ENCODE measurements at places on chromosomes 16 and 17.
A peak's percentile ranks its signal among the peaks of the same experiment; 100 is the strongest.

- peak; percentile 69 for DNase-seq
These were observed 24.8 kb downstream of the MYO18A start for GRCh38 chr17:29155227-29155965.

- no peak for DNase-seq
These were observed 8.0 kb downstream of the CISD3 start for GRCh38 chr17:38738007-38738662.

- DNase-seq = no peak
These were observed 23.8 kb downstream of the SLC12A3 start for GRCh38 chr16:56888806-56889205.

- no peak for DNase-seq
These were observed at the start of gene OTOA for GRCh38 chr16:21663889-21664647. Gene OTOA (plus strand): TSS chr16:21663968. CDS start chr16:21678515, 14,547 bp downstream.

GRCh38 chr16:1706386-1707192 is 594 bp downstream of the MAPK8IP3 start:
- peak; percentile 54 for DNase-seq

GRCh38 chr17:45171338-45172231 is 9.9 kb downstream of the HEXIM2 start:
- DNase-seq = no peak

GRCh38 chr17:60155427-60155814 is 5.6 kb downstream of the CA4 start:
- no peak for DNase-seq

DNA sequence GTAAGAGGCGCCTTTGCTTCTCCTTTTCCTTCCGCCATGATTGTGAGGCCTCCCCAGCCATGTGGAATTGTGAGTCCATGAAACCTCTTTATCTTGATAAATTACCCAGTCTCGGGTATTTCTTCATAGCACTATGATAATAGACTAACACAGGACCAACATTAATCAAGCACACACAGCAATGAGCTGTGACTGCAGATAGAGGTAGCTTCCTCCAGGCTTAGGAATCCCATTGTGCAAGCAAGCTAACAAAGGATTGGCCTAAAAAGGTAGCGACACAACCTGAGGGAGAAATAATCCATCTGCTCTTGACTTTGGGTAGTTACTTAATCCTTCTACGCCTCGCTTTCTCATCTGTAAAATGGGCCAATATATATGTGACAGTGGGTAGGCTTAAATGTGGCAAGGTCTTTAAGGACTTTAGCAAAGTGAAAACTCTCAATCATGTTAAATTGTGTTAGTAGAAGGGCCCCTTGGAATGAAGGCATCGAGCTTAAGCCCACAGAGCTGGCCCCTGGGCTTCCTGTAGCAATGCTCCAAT is 393.6 kb downstream of the SOX9 start:
- no peak for DNase-seq

- peak; percentile 68 for DNase-seq
These were observed 652 bp upstream of the SLC25A19 start for GRCh38 chr17:75289832-75290337.

DNA sequence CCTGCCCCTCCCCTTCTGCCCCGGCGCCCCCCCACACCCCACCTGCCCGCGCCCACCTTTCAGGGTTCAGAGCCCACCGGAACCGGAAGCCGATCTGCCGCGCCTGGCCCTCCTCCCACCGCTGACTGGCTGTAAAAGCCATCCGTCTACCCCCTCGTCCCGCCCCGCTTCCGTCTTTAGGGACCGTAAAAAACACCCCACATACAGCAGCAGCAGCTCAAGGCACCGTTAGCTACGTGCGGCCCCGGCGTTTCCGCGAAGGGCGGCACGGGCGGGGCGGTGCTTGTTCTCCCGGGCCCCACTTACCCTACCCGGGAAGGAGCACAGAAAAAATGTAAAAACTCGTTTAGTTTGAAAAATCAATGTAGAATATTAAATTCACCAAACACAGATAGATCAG is at the start of gene MRPL28:
MRPL28 (minus strand) TSS at position 96 of the 400 bp plus-strand sequence. CDS start 320 bp downstream, outside the sequence.
- peak; percentile 91 for DNase-seq

DNA sequence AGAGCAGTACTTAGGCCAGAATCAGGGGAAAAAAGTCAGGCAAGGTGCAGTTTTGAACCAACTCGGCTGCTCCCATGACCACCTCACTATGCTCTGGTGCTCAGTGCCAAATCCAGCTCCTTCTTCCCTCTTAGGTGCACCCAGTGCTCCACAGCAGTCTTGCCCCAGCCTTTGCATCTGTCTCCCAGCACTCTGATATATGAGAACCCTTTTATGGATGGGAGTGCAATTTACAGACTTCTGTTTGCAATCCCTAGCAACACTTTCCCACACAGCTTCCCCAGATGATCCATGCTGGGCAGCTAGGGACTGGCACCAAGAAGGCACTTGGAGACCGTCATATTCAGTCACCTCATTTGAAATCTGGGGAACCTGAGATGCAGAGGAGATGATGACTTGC is 267.9 kb upstream of the CCL2 start:
- DNase-seq = no peak

GRCh38 chr17:32259586-32259985 is 6.0 kb upstream of the RHBDL3 start:
- no peak for DNase-seq

DNA sequence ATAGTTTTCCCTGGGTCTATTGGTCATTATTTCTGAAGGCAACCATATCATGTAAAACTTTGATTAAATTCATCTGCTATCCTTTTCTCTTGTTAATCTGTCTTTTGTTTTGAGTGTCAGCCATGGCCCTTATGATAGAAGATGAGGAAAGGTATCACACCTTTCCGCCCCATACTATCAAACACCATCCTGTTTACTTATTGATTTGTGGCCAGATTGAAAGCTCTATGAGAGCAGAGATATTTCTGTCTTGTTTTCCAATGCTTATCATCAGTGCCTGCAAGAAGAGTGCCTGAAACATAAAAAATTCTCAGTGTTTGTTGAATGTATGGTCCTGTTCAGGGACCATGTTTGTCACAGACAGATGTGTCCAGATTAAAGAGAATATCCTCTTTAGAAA is 22.6 kb upstream of the DHX8 start:
- DNase-seq = no peak

GRCh38 chr17:7888184-7888920 is at the start of gene CHD3:
Gene CHD3 (plus strand): TSS chr17:7888789. CDS start chr17:7889001, 212 bp downstream.
- peak; percentile 44 for DNase-seq

DNA sequence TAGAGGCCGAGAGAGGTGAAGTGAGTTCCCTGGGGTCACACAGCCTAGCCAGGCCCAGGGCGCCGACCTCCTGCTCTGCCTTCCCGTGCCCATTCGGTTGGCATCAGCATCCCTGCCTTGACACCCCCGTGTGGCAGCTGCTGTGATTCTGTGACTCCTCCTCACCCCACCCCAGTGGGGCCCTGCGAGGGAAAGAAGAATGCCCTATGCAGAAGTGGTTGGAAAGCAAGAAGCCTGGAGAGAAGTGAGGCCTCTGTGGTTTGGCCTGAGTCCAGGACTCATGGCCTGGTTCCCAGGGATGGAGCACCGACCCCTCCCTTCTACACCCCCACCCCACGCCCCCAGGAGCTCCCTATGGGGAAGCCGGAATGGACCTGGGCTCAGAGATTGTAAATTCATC is 296.2 kb downstream of the SEC14L1 start:
- no peak for DNase-seq

DNA sequence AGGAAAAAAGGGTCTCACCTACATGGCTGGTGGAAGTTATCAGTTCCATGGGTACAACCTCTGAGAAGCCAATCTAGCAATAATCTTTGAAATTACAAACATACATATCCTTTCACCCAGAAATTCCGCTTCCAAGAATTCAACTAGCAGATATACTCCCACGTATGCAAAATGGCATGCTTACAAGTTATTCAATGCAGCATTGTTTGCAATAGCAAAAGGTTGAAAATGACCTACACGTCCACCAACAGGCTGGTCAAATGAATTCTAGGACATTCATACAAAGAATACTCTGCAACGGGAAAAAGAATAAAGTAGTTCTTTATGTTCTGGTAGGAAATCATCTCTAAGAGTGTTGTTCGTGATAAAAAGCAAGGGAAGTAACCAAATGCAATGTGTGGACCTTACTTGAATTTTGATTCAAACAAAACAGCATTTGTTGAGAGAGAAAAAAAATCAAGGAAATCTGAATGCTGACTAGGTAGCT is 63.7 kb upstream of the NLK start:
- no peak for DNase-seq

DNA sequence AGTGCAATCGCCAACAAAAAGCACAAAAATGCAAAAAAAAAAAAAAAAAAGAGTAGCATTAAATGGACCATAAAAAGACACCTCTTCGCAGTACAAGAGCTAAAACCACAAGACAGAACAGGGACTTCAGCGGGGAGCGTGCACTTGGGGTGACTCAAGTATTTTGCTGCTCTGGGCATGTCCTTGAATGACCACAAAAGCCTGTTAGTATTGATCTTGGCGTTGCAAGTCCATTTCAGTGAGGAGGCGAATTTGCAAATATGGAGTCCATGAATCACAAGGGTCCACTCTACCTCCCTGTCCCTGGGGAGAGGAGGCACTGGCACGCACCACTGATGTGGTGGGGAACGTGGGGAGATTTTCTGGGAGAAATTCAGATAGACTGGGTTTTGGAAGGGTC is 78.9 kb downstream of the CNGB1 start:
- DNase-seq = no peak

- no peak for DNase-seq
These were observed 104.1 kb upstream of the CORO6 start for GRCh38 chr17:29726715-29727252.

DNA sequence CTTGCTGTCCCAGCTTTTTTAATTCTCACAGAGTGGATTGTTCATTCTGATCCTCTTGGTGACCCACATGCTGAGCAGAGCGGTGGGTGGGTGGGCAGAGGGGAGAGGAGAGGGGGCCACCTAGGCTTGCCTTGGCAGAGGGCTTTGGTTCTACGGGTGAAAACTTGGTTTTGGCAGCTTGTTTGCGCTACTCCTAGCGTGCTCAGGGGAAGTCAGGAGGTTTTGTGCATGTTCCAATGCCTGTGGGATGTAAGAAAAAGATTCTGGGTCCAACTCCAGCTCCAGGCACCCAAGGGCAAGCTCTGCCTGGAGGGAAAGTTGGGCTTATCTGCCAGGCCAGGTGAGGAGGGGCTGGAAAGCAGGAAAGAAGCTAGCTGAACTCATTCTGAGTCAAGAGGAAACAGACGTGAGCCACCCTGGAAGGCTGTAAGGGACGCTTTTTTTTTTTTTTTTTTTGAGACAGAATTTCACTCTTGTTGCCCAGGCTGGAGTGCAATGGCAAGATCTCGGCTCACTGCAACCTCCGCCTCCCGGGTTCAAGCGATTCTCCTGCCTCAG is 169.1 kb downstream of the WSCD1 start:
- no peak for DNase-seq

GRCh38 chr17:39462631-39463375 is 1.5 kb downstream of the CDK12 start:
- no peak for DNase-seq

GRCh38 chr17:10278218-10278617 is 79.8 kb upstream of the GAS7 start:
- DNase-seq = no peak

DNA sequence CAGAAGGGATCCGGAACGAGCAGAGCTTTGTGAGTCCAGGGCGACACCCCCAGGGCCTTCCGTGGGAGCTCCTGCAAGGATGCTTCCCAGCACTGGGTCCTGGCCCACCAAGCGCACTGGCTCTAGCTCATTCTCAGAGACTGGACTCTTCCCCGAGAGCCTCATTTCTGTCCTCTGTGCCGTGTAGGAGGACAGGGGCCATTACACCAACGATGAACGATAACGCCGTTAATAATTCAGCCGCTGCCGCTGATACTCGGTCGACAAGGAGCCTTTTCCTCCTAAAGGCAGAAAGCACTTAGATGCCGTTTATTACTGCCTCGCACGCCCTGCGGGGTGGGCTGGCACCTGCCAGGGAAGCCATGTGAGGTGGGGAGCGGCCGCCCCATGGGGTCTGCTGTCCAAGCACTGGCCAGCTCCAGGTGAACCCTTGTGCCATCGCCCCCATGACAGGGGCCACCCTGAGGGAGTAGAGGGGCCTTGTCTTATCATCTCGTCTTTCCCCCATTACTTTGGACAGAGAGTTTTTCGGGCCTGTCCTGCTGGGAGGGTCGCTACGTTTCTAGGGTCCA is 33.5 kb downstream of the TBC1D16 start:
- no peak for DNase-seq

- DNase-seq = no peak
These were observed 18.6 kb upstream of the ACSF3 start for GRCh38 chr16:89074803-89075688.

DNA sequence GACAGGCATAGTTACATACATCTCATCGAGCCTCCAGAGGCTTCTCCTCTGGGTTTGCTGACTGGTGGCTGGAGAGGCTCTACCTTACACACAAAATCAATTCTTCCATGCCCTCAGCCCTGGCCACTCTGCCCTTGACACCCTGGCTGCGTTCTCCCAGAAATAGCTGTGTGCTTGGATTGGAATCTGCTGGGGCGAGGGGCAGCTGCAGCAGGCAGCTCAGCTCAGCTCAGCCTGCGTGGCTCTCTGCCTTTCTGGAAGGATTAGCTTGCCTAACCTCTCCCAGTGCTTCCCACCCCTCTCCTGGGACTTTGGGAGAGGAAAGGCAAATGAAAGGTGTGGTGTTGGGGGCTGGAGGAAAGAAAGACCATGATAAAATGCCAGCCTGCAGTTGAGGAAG is 216.1 kb downstream of the ENGASE start:
- DNase-seq = no peak

DNA sequence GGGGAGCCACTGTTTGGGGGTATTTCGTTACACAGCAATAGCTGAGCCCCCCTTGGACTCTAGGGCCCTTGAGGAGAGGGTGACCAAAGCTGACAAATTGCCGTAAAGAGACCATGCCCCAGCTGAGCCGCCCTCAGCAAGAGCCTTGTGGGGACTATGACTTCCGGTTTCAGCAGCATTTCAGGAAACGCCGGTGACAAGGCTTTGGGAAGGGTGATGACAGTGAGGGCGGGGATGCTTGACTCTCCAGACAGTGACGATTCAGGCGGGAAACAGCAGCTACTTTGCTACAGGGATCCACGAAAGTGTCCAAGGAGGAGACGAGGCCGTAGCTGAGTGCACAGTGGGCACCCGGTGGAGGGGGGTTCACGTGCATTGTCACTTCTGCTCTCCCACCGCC is 360.8 kb downstream of the C16orf95 start:
- no peak for DNase-seq

GRCh38 chr17:28657756-28658155 is 4.0 kb downstream of the SDF2 start:
- no peak for DNase-seq

GRCh38 chr16:69435977-69436820 is 11.8 kb downstream of the CYB5B start:
- DNase-seq = no peak

DNA sequence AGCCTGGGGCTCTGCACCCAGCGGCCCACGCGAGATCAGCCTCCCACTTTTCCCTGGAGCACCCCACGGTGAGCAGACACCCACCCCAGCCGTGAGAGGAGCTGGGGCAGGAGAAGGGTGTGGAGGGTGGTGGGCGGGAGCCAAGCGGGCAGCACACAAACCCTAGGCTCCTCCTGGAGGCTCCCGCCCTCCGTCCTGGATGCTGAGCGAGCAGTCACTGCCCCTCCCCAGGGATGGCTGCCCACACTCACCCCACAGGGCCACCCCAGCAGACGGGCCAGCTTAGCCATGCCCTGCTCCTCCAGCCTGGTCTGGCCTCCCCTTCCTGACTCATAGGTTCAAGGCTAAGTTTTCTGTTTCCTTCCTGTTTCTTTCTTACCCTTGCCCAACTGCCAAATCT is 15.7 kb upstream of the ABCC3 start:
- no peak for DNase-seq

GRCh38 chr17:77916703-77917481 is 41.6 kb upstream of the TNRC6C start:
- no peak for DNase-seq

- DNase-seq = no peak
These were observed 6.2 kb upstream of the C1QTNF1 start for GRCh38 chr17:79017546-79018369.
